ENCODE measurements at places on chromosomes 16 and 17.
A peak's percentile ranks its signal among the peaks of the same experiment; 100 is the strongest.

DNA sequence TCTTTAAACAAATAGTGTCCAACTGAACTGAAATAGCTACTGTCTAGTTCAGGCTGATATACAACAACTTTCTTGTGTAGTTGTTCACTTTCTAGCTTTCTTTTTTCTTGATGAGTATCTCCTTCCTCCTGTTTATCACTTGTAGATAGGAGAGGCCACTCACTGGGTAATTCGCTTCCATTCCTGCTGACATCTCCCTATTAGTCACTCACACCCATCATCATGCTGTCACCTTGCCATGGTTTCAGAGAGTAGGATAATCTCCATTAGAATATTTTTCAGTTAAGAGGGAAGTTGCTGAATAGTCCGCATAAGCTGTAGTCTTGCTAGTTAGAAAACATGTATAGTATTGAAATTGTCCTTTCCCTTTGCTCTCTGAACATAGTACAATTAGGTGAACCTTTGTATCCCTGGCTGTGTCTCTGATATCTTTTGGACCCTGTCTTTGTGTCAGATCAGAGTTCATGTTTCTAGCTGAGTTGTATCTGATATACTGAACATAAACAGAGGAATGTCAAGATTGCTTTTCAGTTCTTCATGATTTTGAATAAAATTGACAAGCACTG, 64.4 kb upstream of the RASL10B start:
- peak; percentile 20 for DNase-seq

GRCh38 chr16:84836234-84836647, 16.5 kb downstream of the CRISPLD2 start:
- peak; percentile 100 for DNase-seq

DNA sequence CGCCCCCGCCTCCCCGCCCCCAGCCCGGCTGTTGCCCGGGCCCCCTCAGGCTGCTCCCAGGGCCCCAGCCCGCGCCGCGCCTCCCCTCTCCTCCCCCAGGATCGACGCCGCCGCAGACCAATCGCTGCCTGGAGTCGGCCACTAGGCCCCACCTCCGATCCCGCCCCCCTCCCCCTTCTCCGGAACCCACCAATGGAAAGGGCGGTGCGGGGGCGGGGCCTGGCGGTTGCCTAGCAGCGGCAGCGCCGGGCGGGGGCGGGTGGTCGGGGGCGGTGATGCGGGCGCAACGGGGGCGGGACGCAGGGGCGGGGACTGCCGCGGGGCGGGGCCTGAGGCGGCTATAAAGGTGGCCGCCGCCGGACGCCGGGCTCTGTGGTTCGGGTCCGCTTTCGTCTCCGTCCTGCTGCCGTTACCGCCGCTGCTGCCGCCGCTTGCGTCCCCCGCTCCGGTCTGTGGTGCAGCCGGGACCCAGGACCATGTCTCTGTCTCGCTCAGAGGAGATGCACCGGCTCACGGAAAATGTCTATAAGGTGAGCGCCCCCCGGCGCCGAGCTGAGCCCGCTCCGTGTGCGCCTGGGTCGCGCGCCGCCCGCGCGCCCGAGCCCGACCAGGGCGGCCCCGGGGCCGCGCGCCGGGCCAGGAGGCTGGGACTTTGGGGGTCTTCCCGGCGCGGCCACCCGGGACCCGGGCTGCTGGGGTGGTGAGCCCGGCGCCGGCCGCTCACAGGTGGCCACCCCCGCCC, at the start of gene BAIAP2:
BAIAP2 (plus strand) TSS at position 373 of the 742 bp plus-strand sequence; CDS start at position 477, 104 bp downstream.
- peak; percentile 95 for DNase-seq

- no peak for DNase-seq
Observed at GRCh38 chr16:27646806-27647205, 96.9 kb downstream of the KATNIP start.

DNA sequence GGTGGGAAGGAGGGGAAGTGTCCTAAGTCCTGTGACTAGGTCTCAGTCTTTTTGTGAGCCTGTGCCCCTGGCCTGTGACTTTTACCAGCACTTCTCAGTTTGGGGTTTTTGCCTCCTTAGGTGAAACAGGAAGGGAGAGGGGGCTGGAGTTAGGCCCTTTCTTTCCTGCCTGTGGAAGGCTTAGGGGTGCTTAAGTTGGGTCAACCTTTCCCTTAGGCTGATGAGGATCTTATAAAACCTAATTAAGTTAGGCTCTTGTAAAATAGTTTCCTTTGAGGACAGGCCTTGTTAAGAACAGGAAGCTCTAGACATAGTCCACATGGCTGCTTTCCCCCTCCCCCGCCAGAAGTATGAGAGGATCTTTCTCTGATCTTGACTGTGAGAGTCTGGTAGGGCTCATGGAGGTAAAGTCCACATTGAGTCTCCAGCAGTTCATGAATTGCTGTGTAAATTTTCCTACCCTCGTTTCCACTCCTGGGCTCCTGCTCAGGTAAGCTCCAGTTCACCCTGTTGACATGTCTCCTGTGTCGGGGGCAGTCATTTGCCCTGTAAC, 17.0 kb upstream of the DNASE1 start:
- DNase-seq, result peak; percentile 30

GRCh38 chr17:63751806-63752205, 10.2 kb upstream of the STRADA start:
- no peak for DNase-seq

DNA sequence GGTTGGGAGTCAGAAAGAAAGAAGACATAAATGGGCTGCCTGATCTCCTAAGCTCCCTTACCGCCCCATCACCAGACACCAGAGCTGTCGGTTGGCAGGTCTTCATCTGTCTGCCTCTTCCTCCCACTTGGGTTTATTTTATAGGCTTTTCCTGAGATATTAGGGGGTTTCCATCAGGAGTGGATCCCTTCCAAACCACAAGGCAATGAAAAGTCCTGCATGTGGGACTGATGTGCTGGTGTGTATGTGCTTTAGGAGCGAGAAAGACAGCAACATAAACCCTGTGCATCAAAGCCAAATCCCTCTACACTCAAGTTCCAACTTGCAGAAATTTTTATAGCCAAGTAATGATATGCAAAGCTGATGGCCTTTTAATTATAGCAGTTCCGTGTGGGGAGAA, 389.5 kb downstream of the SLC39A11 start:
- peak; percentile 61 for DNase-seq

DNA sequence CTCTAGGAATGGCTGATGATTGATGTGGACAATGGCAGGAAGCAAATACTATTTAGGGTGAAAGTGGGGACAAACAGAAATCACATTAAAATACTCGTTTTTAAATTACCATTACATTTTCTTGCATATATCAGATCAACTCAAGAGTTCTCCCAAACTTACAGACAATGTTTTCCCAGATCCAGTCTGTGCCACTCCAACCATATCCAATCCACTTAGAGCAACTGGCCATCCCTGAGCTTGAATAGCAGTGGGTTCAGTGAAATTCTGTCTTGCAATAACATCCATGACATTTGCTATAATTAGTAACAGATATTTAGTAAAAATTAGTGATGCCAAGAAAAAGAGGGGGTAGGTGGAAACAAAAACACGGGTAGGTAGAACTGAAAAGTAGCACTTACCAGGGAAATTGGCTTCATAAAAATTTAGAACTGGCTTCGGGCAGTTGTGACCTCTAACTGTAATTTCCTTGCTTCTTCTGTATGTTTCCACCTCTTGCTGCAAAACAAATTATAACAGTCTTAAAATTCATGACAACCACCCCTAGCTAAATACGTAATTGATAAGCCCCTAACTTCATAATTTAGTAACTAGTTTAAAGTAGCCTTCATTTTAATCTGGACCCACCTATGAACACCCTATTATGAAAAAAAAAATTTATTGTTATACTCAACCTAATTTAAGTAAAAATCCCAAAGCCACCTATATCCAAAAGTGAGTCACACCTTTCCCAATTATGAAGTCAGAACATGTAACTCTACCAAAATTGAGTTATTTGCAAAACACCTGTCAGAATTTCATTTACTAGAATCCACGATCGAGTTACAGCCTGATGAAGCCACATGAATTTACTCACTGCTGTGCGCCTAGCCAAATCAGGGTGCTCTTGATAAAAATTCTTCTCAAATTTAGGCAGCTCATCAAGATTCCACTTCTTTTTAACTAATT, 2.0 kb downstream of the DDX5 start:
- no peak for DNase-seq

GRCh38 chr17:1562176-1562643, 382 bp downstream of the PITPNA start:
- no peak for DNase-seq

DNA sequence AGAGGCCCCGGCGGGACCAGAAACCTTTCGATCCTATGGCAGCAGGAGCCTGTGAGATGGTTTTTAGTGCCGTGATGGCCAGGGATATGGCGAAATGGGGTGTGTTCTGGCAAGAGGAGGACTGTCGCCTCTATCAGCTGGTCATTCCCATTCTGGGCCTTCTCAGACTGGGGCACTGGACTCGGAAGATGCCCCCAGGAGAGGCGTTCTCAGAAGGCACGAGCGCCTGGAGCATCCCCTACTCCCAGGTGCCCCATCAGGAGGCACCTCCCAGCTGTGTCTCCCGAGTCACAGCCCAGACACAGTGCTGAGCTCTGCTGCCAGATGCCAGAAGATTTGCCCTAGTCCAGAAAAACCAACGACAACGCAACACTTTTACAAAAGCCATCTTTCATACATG, 54.6 kb upstream of the ENDOV start:
- DNase-seq, result no peak

- no peak for DNase-seq
Observed at GRCh38 chr16:79469999-79470398, 130.5 kb downstream of the MAF start.

- DNase-seq, result no peak
Observed at GRCh38 chr17:49390548-49391324, 23.9 kb downstream of the PHB1 start.

DNA sequence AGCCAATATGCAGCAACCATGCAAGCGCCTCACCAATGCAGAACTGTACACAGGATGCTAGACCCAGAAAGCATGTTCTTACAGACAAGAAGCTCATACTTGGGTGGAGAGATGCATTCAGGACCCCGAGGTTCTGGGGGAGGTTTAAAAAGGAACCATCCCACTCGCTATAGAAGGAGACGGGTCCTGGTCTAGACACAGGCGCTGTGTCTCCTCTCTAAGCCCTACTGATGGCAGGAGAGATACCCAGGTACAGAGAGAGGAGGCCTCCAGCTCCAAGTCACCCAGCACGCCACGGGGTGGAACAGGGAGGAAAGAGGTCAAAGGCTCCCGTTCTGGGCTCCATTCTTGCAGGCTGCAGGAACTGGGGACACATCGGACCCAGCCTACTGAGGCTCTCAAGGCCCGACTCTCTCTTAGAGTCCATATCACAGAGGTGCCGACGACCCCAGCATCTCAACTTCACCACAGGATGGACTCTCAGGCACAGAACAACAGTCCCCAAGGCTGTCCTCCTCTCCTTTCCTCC, 28.0 kb downstream of the SRCIN1 start:
- DNase-seq, result no peak

DNA sequence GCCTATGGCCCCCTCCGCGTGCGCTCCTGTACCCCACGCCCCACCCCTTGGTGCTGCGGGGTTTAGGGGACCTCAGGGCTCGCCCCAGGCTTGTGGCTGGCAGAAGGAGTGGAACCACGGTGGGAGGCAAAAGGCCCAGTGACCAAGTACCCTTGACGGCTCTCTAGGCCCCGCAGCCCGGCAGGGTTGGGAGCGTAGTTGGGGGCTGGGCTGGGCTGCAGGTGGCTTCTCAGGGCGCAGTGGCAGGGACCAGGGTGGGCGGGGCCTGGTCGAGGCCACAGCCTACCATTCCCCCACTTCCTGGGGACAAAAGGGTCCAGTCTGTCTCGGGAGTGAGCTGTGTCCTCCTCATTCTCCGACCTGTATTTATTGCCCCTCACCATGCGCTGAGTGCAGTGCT, 124.9 kb downstream of the RBFOX3 start:
- no peak for DNase-seq

DNA sequence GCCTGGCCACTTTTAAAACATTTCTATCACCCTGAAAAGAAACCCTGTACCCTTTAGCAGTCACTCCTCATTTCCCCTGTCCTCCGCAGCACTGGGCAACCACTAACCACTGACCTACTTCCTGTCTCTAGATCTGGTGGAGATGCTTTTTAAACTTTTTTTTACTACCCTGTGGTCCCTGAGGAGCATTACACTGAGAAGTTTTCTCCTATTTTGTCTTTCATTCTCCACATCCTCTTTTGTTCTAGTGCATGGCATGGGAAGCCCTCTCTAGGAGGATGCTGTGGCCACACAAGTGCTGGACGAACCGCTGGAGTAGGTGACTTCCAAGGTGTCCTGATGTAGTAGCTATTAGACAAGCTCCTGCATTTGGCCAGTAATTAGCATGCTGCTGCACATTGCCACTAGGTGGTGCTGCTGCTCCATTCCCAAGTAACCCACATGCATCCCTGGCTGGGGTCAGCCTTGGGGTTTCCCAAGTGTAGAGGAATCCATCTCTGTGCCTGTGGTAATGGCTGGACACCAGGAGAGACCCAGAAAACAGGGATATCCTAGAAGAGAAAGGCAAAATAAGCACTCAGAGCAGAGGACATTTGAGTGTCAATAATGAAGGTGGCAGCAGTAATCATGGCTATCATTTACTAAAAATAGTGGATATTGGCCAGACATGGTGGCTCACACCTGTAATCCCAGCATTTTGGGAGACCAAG, 143.8 kb upstream of the CRHR1 start:
- peak; percentile 67 for DNase-seq

- no peak for DNase-seq
Observed at GRCh38 chr17:61160204-61160603, 239.4 kb upstream of the TBX2 start.

- peak; percentile 28 for DNase-seq
Observed at GRCh38 chr17:17741349-17742023, 60.2 kb downstream of the RAI1 start.

DNA sequence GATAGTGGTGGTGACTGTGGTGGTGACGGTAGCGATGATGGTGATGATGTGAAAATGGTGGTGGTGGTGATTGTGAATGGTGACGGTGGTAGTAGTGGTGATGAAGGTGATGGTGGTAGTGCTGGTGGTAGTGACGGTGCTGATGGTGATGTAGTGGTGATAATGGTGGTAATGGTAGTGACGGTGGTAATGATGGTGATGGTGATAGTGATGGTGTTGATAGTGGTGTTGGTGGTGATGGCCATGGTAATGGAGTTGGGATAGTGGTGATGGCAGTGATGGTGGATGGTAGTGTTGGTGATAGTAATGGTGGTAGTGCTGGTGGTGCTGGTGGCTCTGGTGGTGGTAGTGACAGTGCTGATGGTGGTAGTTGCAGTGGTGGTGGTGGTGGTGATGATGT, 14.7 kb upstream of the RBFOX1 start:
- DNase-seq, result no peak

GRCh38 chr16:9151074-9151473, 59.6 kb downstream of the HAPSTR1 start:
- no peak for DNase-seq

GRCh38 chr16:11682655-11683096, 14.4 kb downstream of the SNN start:
- peak; percentile 93 for DNase-seq

DNA sequence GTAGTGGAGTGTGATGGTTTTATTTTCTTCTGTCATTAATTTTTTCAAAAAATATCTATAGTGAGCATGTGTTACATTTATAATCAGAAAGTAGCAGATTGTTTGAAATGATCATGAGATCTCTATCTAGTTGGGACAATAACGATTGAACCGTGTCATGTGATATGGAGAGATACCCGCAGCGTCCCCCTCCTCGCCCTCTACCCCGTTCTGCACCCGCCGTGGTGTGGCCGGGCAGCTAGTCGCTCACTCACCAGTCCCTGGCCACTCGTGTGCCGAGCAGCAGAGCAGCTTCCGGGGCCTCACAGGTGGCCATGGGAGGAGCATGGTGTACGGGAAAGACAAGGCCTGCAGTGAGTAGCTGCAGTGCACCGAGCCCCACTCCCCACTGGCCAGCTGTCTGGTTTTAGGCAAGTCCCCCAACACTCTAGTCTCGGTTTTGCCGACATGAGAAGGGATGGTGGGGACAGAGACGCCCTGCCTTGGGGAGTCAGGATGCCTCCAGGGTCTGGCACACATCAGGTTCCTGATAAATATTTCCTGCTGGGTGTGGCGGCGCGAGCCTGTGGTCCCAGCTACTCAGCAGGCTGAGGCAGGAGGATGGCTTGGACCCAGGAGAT, 15.3 kb downstream of the MLYCD start:
- no peak for DNase-seq
